MCF 10A (cell line): ENCODE measurements at places on chromosomes 11 and 22. TPM values are rescaled to one million over a fixed set of nuclear protein-coding genes. Genes with fewer than 3 reads are reported as not detected.

- no peak for DNase-seq
- no peak overlapping the region for H3K4me3 ChIP-seq
- no peaks in the 10 kb centered on the region for H3K27me3 ChIP-seq
Observed at GRCh38 chr11:9719566-9720289, 55.9 kb downstream of the SWAP70 start.

GRCh38 chr22:29380032-29380781, 8.2 kb downstream of the AP1B1 start:
- no peak overlapping the region for H3K4me3 ChIP-seq
- H3K27me3 ChIP-seq = no peaks in the 10 kb centered on the region
- H3K36me3 ChIP-seq = peaks cover 17% of the 10 kb centered on the region
- peaks cover 22% of the 10 kb centered on the region for H3K4me1 ChIP-seq
- DNase-seq = peak; percentile 67

DNA sequence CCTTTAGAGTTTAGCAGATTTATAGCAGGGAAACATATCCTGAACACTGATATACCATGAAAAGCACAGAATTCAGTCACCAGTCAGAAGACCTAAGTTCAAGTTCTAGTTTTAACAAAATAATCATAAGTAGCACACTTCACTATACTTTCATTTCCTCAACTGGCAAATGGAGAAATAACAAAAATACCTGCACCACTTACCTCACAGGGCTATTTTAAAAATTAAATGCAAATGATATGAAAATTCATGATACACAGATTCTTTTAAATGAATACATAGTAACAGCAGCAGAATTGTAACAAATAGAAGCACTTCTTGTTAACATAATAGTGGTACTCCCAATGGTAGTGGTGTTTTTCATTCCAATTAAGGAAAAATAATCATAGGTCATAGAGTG, 139.0 kb downstream of the FCHSD2 start:
- H3K4me3 ChIP-seq = no peak overlapping the region
- no peak for DNase-seq
- H3K4me1 ChIP-seq = peaks cover 20% of the 10 kb centered on the region
- no peaks in the 10 kb centered on the region for H3K36me3 ChIP-seq
- no peaks in the 10 kb centered on the region for H3K27me3 ChIP-seq

GRCh38 chr11:128246364-128246801, 341.0 kb downstream of the ETS1 start:
- no peaks in the 10 kb centered on the region for H3K27me3 ChIP-seq
- no peak overlapping the region for H3K4me3 ChIP-seq
- H3K27ac ChIP-seq = no peak overlapping the region

- H3K4me3 ChIP-seq = no peak overlapping the region
- peaks cover 20% of the 10 kb centered on the region for H3K4me1 ChIP-seq
- H3K36me3 ChIP-seq = peaks cover 8% of the 10 kb centered on the region
- DNase-seq = peak; percentile 71
Observed at GRCh38 chr22:46542011-46542985, 4.9 kb upstream of the CELSR1 start.

Gene NCAPH2
- total RNA-seq = 31.6 and 39.8 TPM in 2 replicates

Gene IFTAP
- total RNA-seq = 13.1 and 18.6 TPM in 2 replicates

GRCh38 chr11:127017482-127017881, 16.9 kb upstream of the KIRREL3 start:
- peak; percentile 46 for DNase-seq
- no peaks in the 10 kb centered on the region for H3K27me3 ChIP-seq
- H3K27ac ChIP-seq = no peak overlapping the region
- H3K4me1 ChIP-seq = no peaks in the 10 kb centered on the region
- no peaks in the 10 kb centered on the region for H3K36me3 ChIP-seq
- no peak overlapping the region for H3K4me3 ChIP-seq

- H3K4me3 ChIP-seq = no peak overlapping the region
- peaks cover 34% of the 10 kb centered on the region for H3K4me1 ChIP-seq
- DNase-seq = peak; percentile 88
Observed at GRCh38 chr11:130772266-130773227, 143.7 kb downstream of the SNX19 start.

GRCh38 chr11:16945671-16946469, 68.3 kb downstream of the PLEKHA7 start:
- no peak overlapping the region for H3K4me3 ChIP-seq
- no peaks in the 10 kb centered on the region for H3K27me3 ChIP-seq
- H3K36me3 ChIP-seq = no peaks in the 10 kb centered on the region
- DNase-seq = peak; percentile 76

Gene MS4A15
- total RNA-seq = not detected in 2 replicates

GRCh38 chr22:27714068-27714467, 87.5 kb downstream of the MN1 start:
- no peak for DNase-seq
- no peaks in the 10 kb centered on the region for H3K27me3 ChIP-seq
- H3K4me1 ChIP-seq = peaks cover 16% of the 10 kb centered on the region

GRCh38 chr11:11635443-11635842, 13.6 kb upstream of the GALNT18 start:
- H3K27me3 ChIP-seq = no peaks in the 10 kb centered on the region
- H3K36me3 ChIP-seq = no peaks in the 10 kb centered on the region
- no peak overlapping the region for H3K4me3 ChIP-seq
- DNase-seq = no peak

Gene APOL4
- not detected in 2 replicates for total RNA-seq

DNA sequence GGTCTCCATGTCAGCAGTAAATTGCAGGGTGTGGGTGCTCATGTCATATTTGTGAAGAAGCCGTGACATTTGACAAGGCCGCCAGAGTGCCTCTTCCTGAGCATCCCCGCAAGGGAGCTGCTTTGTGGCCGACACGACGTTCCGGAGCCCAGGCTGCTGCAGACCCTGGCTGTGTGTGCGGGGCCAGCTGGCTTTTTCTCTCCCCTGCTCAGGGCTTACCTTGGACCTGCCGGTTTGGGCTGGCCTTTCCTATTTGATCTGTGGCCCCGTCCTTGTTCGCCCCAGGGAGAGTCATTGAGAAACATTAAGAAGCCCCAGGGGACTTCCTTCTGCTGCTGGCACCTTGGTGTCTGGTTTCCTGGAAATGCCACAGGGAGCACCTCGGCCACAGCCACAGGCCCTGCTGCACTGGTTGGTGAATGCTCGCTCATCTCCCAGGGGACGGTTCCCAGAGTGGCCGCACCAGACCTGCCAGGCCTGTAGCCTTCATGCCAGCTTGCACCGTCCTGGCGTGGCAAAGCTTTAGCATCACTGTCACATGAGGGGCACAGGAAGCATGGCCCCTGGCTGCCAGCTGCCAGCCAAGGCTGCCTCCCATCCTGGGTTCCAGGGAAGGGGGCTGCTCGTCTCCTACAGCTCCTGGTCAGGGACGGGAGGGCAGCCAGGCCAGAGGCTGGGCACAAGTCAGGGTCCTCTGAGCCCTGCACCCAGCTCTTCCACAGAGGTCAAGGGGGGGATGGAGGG, 5.4 kb downstream of the GRK2 start:
- peaks cover 7% of the 10 kb centered on the region for H3K36me3 ChIP-seq
- no peaks in the 10 kb centered on the region for H3K27me3 ChIP-seq
- peaks cover 7% of the 10 kb centered on the region for H3K4me1 ChIP-seq
- H3K4me3 ChIP-seq = no peak overlapping the region

- peak; percentile 46 for DNase-seq
- no peaks in the 10 kb centered on the region for H3K4me1 ChIP-seq
- H3K36me3 ChIP-seq = no peaks in the 10 kb centered on the region
- no peak overlapping the region for H3K27ac ChIP-seq
- peaks cover 28% of the 10 kb centered on the region for H3K27me3 ChIP-seq
Observed at GRCh38 chr11:130420478-130421198, 7.8 kb downstream of the ADAMTS8 start.

DNA sequence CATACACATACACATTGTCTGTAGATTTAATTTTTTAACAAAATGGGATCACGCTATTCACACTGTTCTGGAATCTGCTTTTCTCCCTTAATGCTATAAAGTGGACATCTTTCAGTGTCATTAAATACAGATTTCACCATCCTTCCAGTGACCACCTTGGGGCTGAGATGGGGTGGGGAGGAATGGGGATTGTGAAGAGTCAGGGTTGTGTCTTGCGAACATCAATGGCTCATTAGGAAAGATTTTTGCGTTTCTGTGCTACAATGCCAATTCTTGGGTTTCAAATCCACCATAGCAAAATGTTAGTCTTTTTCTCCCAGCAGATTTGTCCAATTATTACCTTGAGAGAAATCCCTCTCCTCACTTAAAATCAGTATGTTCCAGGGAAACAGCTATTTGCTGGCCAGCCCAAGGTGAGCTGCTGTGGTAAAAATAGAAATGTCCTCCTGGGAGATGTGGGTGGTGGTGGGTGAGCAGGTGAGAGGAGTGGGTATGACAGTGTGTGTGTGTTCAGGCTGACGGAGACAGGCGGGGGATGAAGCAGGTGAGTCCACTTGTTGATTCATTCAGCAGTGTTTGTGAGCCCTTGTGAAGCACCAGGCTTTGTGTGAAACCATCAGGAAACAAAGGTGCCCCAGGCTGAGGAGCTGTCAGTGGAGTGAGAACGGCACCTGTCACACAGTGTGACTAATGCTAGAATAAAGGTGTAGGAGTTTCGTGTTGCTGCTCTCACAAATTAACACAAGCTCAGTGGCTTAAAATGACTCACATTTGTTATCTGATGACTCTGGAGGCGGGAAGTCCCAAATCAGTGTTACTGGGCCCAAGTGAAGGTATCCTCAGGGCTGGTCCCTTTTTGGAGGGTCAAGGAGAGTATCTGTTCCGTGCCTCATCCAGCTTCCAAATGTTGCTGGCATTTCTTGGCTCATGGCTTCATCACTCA, 1.7 kb upstream of the CBX6 start:
- peaks cover 21% of the 10 kb centered on the region for H3K4me1 ChIP-seq
- peak overlapping the region; percentile 82 for H3K4me3 ChIP-seq
- H3K27me3 ChIP-seq = peaks cover 66% of the 10 kb centered on the region
- peak overlapping the region; percentile 35 for H3K27ac ChIP-seq

Gene DKK3
- total RNA-seq = 0.25 and 0.33 TPM in 2 replicates

Gene HORMAD2
- not detected in 2 replicates for total RNA-seq

- DNase-seq = no peak
- H3K36me3 ChIP-seq = no peaks in the 10 kb centered on the region
- H3K4me1 ChIP-seq = peaks cover 5% of the 10 kb centered on the region
- H3K4me3 ChIP-seq = no peak overlapping the region
- no peaks in the 10 kb centered on the region for H3K27me3 ChIP-seq
Observed at GRCh38 chr22:30436196-30436595, 10.6 kb downstream of the MTFP1 start.

- H3K4me1 ChIP-seq = peaks cover 4% of the 10 kb centered on the region
- no peak overlapping the region for H3K4me3 ChIP-seq
- H3K36me3 ChIP-seq = no peaks in the 10 kb centered on the region
- peaks cover 24% of the 10 kb centered on the region for H3K27me3 ChIP-seq
Observed at GRCh38 chr11:117946156-117946841, 17.1 kb upstream of the TMPRSS13 start.

DNA sequence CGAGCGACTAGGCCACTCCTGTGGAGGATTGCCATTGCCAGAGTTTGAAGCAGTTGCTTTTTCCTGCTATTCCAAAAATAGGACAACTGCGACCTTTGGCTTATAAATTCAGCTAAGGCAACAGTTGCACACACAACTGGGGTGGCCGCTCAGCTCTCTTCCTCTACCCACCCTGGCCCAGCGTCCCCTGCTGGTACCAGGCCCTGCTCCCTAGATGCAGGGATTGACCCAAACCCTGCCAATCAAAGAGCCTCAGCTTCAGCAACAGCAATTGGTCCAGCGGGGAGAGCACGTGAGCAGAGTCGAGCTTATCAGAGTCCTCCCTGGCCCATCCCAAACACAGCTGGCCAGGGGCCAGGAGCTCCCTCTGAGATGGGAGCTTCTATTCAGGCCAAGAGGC, 22.0 kb upstream of the CABP2 start:
- peaks cover 6% of the 10 kb centered on the region for H3K36me3 ChIP-seq
- no peak for DNase-seq
- no peaks in the 10 kb centered on the region for H3K4me1 ChIP-seq
- no peak overlapping the region for H3K27ac ChIP-seq
- H3K27me3 ChIP-seq = no peaks in the 10 kb centered on the region

Gene BEST1
- total RNA-seq = 2.5 and 3.2 TPM in 2 replicates

DNA sequence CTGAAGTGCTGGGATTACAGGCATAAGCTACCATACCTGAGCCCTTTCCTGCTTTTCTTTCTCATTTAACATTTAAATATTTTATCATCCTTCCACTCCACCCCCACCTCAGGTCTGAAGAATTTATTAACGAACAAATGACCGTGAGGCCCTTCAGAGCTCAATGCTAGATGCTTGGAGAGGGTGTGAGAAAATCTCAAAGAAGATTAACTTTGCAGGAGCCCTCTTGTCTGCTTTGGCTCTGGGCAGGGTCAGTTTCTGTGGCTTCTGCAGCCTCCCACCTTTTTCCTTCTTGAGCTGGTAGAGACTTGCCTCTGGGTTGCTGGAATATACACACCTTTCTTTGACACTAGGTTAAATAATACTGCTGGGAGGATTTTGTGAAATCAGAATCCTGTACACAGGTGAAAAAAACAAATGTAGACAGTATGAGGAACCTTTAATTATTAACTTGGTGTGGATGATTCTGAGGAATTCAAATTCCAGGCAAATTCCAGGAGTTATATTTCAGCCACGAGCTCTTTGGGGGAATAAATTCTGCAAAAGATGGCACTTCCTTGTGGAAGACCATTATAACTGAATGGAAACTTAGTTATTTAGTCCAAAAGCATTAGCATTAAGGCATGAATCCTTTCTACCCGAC, 3.4 kb upstream of the ZBTB44 start:
- peaks cover 14% of the 10 kb centered on the region for H3K36me3 ChIP-seq
- no peak overlapping the region for H3K27ac ChIP-seq
- no peak overlapping the region for H3K4me3 ChIP-seq
- H3K27me3 ChIP-seq = no peaks in the 10 kb centered on the region
- H3K4me1 ChIP-seq = peaks cover 3% of the 10 kb centered on the region

- no peaks in the 10 kb centered on the region for H3K27me3 ChIP-seq
- H3K27ac ChIP-seq = peak overlapping the region; percentile 8
- H3K36me3 ChIP-seq = peaks cover 94% of the 10 kb centered on the region
- DNase-seq = no peak
- no peaks in the 10 kb centered on the region for H3K4me1 ChIP-seq
- H3K4me3 ChIP-seq = no peak overlapping the region
Observed at GRCh38 chr11:3685923-3686322, 14.7 kb upstream of the CHRNA10 start.

Gene HSPB2
- total RNA-seq = 0.23 TPM in 1 of 2 replicates, not detected in the other

- H3K36me3 ChIP-seq = no peaks in the 10 kb centered on the region
- peaks cover 26% of the 10 kb centered on the region for H3K4me1 ChIP-seq
- DNase-seq = peak; percentile 64
- H3K27me3 ChIP-seq = no peaks in the 10 kb centered on the region
- no peak overlapping the region for H3K4me3 ChIP-seq
Observed at GRCh38 chr11:26622181-26622580, 50.1 kb upstream of the MUC15 start.

Gene AIFM3
- total RNA-seq = 1.1 and 1.3 TPM in 2 replicates

Gene OR5B12
- not detected in 2 replicates for total RNA-seq

Gene SLC3A2
- total RNA-seq = 838 and 896 TPM in 2 replicates

DNA sequence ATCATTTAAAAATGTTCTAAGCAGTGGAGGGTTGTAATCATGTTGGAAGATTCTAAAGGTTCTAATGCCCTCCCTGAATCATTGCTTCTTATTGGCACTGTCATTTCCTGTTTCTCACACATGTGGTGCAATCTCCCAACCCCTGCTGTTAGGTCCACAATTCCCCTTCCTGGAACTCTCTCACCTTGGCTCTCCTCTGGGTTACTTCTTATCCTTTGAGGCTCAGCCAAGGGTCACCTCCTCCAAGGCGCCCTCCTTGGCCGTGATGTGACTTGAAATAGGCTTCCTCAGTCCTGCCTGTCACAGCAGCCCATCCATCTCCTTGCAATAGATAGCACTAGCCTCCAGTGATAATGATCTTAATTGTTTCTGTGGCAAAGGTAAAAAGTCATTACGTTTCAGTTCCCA, 149.8 kb downstream of the TTC17 start:
- no peaks in the 10 kb centered on the region for H3K36me3 ChIP-seq
- peaks cover 21% of the 10 kb centered on the region for H3K4me1 ChIP-seq
- H3K4me3 ChIP-seq = no peak overlapping the region
- no peak overlapping the region for H3K27ac ChIP-seq
- peak; percentile 80 for DNase-seq
